ENCODE measurements at places on chromosomes 4 and X.

GRCh38 chr4:76607846-76608245 is 172.8 kb downstream of the SHROOM3 start:
- no peak for DNase-seq

DNA sequence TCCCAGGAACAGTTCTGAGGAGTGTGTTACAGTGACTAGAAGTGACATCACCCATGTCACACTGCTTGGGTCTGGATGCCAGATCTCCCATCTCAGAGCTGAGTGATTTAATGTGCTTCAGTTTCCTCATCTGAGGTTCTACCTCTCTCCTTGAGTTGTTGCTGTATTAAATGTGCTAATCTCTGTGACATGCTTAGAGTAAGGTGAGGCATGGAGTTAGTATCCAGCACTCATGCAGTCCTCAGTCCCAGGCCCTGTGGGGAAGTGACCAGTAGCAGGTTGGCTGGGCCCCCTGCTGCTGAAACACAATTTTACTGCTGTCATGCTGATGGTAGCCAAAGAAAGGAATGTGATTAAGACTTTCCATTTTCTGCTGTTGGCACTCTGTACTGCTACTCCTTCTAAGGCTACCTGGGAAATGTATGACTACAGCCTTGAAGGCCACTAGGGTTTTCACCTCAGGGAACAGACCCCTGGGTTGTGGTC is 639.6 kb downstream of the MID1IP1 start:
- DNase-seq, result peak; percentile 12

DNA sequence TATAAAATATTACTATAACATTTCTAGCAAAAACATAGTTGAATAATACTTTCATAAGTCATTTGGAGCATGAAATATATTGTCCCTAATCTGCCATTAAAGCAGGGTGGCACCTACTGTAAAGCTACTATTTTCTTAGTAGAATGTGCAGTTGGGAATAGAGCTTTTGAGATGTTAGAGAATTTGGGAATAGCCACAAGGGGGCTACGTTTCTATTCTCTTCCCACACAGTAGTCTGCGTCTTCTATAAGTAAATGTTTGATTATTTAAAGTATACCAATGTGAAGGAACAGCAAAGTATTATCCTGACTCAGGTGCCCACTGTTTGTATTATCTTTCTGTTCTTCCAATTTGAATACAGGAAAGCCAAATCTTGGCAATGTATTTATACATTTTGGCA is 323.2 kb upstream of the GIMD1 start:
- DNase-seq, result no peak

GRCh38 chrX:54030329-54030728 is 13.9 kb downstream of the PHF8 start:
- DNase-seq, result no peak

DNA sequence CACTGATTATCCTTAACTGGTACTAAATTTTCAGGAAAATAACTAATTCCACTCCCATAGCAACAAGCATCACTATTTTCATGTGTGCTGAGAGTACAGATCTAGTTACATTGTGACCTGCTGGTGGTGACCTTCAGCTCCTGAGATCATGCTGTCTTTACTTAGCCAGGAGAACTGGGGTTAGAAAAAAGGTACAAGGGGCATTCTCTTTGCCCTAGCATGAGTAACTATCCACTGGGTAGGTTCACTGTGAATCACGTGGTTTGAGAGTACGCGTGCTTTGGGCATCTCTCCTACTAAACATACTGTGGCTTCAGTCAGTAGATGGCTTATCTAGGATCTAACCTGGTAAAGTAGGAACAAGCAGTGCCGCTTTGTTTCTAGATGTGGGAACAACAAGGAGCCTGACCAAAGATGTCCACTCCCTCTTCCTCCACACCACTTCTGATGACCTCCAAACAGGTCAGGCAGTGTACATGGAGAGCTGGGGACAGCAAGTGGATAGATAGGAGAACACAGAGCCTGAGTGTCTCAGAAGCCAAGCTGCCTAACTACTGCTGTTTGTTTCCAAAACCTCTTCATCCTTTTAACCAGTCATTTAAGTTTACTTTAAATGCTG is 90.2 kb downstream of the CBR4 start:
- DNase-seq, result no peak

DNA sequence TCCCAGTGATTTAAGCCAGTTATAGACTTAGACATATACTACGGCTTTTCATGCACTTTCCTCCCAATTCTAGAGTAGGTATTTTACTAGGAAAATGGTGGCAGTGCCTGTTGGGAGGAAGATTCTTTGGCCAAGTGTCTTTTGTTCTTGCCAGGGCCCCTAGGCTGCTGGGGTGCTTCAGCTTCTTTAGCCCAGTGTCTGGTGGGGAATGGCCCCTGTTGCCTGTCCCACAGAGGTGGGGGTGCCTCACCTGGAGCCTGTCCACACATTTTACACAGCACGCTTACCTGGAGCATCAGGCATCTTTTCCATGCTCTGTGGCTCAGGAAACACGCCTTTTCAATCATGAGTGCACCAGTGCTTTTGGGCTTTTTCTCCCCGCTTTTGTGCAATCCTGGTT is 33.2 kb upstream of the MSANTD1 start:
- DNase-seq, result no peak

GRCh38 chrX:133373386-133374079 is 41.8 kb downstream of the GPC4 start:
- DNase-seq, result no peak

DNA sequence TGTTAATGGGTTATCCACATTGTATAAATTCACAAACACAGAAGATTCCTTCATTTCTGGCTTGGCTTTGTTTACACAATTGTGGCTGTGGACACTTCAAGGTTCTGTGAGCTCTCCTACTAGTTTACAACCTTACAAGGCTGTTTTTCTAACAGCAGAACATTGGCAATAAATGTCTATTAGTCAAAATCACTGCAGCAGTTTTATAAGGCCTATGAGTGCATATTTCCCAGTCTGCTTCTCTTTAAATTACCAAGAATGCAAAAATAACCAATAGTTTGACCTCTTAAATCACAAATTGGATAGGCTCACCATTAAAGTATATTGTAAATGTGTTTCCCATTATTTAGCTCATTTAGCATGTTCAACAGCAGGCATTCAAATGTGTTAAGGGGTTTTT is 239.2 kb downstream of the DKK2 start:
- DNase-seq, result no peak

DNA sequence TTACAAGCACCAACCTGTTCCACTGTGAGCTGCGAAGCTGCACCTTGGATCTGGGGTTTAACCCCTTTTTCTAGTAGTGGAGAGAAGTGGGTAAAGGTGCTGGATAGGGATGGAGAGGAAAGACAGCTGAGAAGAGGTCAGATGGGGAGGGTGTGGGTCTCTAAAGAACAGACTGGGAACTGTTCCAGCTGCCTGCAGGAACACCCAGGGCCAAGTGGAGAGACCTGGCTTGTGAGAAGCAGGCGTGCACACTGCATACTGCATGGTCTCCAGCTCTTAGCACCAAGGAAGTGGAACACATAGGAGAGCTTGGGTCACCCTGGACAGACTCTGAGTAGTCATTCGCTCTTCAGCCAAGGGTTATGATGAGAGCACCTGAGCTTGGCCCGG is 16.1 kb downstream of the BCOR start:
- DNase-seq, result no peak

- DNase-seq, result no peak
Measured at GRCh38 chr4:145289403-145290076, 109.2 kb upstream of the OTUD4 start.

DNA sequence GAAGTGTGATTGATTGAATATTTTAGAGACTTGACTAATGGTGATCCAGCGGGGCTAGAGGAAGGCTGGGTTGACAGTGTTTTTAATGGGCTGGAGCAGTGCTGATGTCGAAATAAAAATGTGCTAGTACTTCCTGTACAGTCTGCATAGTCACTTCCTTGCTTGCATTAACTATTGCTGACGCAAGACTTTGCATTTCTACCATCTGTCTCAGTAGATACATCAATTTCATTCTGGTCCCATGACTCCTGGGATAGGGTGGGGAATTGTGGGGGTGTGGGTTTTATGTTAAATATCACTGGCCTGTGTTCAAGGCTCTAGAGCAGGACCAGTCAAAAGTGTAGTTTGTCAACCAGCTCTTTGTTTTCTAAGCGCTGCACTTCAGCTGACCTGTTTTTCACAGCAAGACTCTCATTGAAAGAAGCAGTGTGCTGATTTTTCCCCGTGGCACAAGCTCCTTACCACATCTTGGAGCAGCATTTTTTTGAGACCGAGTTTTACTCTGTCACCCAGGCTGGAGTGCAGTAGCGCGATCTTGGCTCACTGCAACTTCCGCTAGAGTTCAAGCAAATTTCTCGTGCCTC is 35.2 kb upstream of the PHEX start:
- no peak for DNase-seq

GRCh38 chrX:66553973-66554372 is 84.9 kb downstream of the EDA2R start:
- DNase-seq, result no peak

DNA sequence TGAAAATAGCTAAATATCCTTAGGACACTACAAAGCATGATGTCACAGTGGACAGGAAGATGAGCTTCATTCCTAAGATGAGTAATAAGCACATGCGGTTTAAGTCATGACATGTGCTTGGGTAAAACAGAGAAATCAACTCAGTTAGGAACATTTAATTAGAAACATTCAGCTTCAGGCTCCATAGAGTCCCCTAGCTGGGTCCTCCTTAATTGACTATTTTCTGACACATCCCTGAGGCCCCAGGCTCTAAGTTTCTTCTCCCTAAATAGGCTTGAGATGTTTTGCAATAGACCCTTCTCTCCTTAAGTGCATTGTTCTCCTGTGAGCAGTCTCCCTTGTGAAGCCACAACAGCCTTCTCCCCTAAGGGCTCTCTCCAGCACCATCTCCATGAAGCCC is 70.4 kb upstream of the ANXA3 start:
- no peak for DNase-seq

DNA sequence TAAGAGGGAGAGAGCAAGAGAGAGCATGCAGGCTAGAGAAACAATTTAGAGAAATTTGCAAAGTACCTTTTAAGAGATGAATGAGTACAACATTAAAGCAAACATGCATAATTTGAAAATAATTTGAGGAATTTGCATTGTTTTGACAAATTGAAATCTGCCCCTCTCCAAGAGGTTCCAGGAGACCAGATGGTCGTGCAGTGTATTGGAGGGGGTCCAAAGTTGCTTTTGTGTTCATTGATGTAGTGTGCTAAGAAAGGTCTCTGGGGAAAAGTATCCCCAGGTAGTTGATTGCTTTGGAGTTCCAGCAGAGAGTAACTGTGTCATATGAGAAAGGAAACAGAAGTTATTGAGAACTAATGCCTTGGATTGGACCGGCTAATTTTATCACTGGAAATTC is 635.0 kb upstream of the TENM3 start:
- DNase-seq, result no peak

DNA sequence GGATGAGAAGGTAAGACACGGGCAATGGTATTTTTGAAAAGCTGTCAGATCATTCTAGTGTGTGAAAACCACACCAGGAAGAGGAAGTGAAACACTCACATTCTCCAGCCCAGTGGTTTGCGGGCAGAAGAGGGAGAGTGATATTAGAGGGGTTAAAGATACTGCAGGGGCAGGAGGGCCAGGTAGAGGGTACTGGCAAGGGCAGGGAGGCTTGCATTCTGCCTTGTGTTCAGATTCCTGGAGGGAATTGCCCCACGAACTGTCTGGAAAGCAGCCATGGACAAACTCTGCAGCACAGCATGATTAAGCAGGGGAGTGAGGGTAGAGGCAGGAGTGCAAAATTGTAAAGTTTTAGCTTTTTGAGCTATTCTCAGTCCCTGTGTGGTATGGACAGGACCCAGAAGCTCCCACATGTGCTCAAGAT is 30.9 kb downstream of the NIPAL1 start:
- peak; percentile 81 for DNase-seq

GRCh38 chr4:23811161-23811560 is 78.7 kb downstream of the PPARGC1A start:
- DNase-seq, result no peak

- DNase-seq, result no peak
Measured at GRCh38 chr4:71303850-71304249, 35.0 kb upstream of the SLC4A4 start.

GRCh38 chrX:20374450-20374849 is 107.7 kb upstream of the RPS6KA3 start:
- no peak for DNase-seq

DNA sequence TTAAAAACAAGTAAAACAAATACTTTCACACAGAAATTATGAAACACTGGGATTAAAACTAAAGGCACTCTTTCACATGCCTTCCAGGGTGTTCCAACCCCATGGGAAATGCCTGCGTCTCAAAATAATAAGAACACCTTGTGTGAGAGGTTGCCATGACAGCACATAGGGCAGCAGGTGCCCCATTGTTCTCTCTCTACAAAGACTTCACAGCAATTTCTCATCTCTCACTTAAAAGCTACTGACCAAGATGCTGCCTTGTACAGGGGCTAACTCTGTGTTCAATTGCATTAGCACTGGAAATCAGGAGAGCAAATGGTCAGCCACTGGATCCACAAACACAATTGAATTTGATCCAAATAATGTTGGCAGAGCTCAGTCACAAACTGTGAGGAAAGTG is 102.5 kb upstream of the GALNTL6 start:
- no peak for DNase-seq

DNA sequence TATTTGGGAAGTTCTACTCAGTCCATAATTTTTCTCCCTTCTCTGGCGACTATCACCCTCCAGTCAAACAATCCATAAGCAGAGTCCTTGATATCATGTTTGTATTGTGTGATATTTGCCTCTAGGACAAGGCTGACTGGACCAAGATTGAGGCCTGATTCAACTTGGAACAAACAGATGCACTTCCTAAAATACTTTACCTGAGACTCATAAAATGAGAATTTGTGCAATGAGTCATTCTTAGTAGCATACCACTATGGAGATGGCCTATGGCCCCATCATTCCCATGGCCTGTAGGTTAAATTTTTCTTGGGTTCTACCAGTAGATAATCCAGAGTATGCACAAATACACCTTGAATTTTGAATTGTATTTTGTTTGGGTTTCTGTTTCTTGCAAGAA is 74.2 kb upstream of the DMD start:
- no peak for DNase-seq

GRCh38 chr4:85842540-85842939 is 367.6 kb downstream of the ARHGAP24 start:
- no peak for DNase-seq

DNA sequence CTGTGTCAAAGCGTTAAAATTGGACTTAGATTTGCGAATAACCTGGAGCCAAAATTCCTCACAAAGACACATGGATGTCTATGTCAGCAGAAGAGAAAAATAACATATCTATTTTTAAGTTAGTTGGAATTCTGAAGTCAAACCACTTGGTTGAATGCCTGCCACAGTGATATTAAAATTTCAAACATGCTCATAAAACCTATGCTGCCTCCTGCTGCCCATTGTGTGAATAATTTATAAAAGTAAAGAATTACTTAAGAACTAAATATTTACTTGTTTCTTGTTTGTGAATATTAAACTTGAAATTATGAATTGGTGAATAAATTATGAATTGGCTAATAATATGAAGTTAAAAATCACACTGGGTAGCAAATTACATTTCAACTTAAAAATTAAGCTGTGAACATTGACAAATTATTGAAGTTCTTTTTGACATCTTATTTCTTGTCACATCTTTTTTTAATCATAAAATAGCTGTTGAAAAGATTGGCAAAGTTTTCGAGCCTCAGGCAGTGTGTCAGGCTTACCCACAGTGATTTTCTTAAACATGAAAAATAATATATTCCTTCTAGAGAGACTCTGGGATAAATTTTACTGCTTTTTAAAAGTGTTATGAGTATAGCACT is 35.4 kb downstream of the FABP2 start:
- peak; percentile 29 for DNase-seq
